ENCODE measurements at places on chromosomes 7 and 10.

DNA sequence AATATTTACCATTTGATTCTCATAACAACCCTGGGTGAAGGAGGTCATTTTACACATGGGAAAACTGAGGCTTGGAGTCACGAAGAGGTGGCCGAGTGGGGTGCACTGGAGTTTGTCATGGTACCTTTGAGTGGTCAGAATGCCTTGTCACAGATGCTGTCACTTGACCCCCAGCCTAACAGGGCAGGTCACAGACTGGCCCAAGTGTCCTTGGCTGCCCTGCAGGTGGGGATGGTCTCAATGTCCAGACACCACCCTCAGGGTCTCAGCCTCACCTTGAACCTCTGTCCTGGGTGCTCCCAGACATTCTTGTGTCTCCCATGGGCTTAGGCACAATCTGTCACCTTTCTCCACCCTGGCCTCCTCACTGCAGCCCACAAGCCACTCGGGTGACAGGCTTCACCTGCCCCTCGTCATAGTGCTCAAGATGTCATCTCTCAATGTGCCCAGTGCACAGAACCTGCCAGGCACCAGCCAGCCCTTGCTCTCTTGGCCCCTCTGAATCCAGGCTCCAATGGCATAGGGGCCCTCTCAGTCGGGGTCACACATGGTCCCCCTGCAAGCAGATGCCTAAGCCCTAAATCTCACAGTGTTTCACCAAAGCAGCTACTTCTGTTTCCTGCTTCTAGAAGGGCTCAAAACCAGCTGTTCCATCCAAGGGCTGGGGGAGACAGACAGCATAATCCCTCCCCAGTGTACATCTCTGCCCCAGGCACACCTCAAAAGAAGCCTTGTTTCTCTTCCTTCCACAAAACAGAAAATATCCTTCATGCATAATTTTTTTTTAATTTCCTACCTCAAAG, 76.8 kb upstream of the NANOS1 start:
- DNase-seq: no peak

DNA sequence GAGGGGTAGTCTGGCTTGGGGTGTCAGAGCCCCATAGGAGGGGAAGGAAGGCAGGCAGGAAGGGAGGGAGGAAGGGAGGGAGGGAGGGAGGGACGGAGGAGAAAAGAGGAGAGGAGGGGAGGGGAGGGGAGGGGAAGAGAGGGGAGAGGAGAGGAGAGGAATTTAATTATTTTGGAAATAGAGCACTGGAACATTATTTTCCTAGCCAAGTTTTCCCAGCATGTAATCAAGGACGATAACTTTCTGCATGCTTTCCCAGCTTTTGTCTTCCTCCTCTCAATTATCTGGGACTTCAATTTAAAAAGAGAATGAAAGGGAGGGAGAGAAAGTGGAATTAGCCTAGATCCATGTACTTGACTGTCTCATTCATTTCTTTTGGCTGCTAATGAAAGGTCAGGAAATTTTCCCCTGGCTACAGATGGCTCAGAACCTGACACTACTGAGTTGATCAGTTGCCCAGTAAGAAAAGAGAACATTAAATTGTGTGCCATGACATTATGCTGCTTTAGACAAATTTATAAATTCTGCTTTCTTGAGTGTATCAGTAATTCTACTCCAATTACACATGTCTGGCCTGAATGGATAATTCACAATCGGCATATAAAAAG, 148.8 kb downstream of the LRRC4 start:
- DNase-seq: no peak

DNA sequence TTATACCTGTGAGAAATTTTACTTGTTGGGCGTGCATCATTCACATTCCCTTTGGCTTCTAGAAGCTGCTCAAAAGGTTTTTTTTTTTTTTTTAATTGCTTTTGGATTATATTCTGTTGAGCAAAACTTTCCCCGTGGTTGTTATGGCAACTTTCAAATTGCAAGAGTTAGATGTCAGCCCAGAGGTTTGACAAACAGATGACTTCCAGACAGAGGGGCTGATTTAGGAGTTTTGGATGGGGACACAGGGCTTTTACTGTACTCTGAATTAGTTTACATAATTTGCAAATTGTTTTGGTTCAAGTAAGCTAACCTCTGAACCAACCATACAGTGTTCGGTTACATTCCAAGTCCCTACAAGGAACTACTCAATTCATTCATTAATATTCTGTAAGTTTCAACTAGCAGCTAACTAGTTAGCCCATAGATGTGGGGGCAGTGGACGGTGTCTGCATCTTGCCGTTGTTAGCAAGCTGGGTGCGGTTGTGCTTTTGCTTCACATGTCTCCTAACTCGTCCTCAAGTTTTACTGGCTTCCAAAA, 66.4 kb upstream of the JAZF1 start:
- DNase-seq: no peak

GRCh38 chr10:14736600-14737081, 38.1 kb downstream of the FAM107B start:
- DNase-seq: no peak

DNA sequence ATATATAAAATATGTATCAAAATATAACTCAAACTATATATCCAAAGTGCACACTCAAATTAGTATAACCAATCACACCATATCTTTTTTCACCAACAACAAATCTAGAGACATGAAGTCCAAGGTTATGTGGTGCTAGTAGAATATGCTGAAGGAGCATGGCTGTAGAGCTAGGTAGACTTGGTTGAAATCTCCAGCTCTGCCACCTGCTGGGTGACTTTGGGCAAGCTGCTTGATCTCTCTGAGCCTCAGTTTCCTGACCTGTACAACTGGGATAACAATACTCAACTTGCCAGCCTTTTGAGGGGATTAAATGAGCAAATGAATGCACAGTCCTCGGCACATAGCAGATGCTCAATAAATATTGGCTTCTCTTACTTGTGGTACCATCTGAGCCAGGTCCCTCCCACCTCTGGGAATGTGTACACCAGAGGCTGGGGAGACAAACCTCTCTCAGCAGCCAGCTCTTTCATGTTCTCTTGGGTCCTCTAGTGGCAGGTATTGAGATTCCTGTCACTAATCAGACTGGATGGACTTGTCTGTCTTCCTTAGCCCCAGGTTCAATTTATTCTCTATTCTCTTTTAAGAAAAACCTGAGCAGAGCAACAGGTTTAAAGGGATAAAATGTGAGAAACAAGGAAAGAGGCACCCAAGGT, 94.3 kb upstream of the PDE1C start:
- no peak for DNase-seq

DNA sequence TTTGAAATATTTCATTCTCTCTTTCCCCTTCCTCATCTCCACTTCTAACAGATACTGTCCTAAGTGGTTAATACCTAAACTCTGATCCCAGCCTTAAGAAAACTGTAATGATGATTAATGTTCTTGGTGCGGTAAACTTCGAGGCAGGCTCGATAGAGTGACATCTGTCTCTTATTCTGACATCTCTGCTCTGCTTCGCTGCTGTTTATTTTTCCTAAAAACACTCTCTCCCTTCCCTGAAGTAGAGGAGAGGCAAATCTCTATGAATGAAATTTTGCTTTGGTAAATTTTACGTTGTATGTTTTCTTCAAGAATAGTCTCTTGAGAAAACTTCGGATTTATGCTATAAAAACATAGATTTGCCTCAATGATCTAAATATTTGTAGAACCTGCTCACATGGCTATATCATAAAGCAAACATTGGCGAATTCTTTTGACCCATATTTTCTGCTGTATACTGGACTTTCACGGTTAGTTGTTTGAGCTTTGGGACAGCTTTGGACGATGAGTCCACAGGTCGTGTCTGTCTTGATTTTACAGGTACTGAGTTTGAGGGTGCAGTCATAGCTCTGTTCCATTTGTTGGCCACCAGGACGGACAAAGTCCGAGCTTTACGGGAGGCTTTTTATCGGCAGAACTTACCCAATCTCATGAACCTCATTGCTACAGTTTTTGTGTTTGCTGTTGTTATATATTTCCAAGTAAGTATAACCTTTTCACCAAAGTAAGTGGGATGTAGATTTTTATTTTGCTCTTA, 27.1 kb downstream of the SEC61A2 start:
- no peak for DNase-seq

GRCh38 chr7:44911911-44912310, 26.6 kb upstream of the PURB start:
- DNase-seq: no peak

GRCh38 chr7:69800495-69800894, 202.2 kb downstream of the AUTS2 start:
- DNase-seq: no peak

- DNase-seq: no peak
These were observed 41.7 kb downstream of the INPP5A start for GRCh38 chr10:132579027-132579859.

GRCh38 chr7:41692251-41692650, 10.6 kb downstream of the INHBA start:
- DNase-seq: no peak

GRCh38 chr7:15462721-15463389, 99.0 kb downstream of the AGMO start:
- DNase-seq: no peak

GRCh38 chr10:6721964-6722615, 142.0 kb upstream of the PRKCQ start:
- no peak for DNase-seq

DNA sequence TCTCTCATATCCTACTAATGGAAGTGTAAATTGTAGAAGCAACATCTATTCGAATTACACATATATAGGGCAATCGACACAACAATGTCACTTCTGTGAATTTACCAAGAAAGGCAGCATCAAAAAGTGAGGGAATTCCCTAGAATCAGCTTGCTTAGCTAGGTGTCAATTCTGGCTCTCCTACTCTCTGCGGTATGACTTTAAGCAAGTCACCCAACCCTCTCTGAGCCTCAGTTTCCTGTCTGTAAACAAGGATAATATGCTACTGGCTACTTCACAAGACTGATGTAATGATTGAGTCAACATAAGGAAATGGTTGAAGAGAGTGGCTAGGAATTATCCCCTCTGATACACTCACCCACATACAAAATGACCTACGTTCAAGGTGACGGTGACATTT, 19.4 kb downstream of the CCDC6 start:
- no peak for DNase-seq

GRCh38 chr7:116185956-116186355, 24.4 kb upstream of the TES start:
- no peak for DNase-seq

GRCh38 chr7:157750291-157750690, 413.5 kb downstream of the DNAJB6 start:
- no peak for DNase-seq

DNA sequence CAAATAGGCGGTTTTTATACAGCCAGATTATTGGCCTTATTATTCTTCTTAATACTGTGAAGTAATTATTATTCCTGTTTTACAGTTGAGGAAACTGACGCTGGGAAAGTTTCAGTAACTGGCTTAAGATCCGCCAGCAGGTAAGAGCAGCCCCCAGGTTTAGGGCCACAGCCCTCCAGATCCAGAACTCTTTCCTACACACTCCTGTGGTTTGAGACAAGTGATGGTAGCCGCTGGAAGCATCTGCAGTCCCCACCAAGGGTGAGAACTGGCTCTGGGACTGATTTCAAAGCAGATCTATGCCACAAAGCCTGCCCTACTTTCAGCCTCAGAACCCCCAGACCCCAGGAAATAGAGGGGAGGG, 3.0 kb upstream of the UNC5B start:
- DNase-seq: no peak
